ENCODE measurements at places on chromosomes 2 and 18. TPM values are rescaled to one million over a fixed set of nuclear protein-coding genes. Genes with fewer than 3 reads are reported as not detected.

DNA sequence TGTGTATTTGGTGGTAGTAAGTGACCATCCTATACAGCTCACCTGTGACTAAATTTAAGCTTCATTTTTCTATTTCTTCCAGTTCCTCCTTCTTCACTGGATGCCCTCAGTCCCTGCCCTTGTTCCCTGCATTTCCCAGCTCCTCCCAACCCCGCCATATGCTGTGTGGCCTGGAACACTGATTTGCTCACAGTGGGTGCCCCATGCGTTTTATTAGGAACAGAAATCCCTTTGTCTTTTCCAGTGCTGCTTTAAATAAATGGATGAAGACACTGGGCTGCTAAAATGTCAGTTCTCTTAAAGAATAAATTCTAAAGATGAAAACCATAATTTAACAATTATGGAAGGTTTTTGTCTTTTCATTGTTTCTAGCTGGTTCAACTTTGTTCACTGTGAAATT lies 477.3 kb downstream of the DCDC2C start:
- no peak for DNase-seq

DNA sequence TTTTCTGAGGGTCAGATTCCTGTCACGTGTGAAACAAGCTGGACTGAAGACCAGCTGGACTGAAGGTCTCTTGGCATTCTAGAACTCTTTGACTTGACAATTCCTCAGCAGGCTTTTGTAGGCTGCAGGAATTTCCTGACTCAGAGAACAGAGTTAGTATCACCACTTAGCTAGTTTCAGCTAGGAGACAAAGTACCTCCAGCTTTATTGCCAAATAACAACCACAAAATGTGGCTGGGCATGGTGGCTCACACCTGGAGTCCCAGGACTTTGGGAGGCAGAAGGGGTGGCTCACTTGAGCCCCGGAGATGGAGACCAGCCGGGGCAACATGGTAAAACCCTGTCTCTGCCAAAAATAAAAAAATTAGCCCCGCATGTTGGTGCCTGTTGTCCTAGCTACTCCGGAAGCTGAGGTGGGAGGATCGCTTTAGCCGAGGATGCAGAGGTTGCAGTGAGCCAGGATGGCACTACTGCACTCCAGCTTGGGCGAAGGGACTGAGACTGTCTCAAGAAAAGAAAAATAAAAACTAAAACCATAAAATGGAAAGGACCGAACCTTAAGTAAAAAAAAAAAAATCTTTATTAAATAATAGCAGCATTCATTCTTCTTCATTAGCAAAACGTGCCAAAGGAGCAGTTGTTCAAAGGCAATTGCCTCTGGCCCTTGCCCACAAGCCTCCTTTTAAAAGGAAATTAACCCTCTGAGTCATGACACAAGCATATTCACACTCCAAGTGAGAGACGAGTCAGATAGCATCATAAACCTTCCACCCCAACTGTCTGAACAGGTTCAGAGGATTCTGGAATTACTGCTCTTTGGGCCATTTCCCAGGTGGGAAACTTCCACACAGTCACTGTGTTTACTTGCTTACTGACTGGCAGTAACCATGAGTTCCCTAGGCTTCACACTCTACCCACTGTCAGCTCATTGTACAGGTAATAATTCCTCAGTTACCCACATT lies 88.9 kb downstream of the MYL12B start:
- no peak for DNase-seq

GPR45 gene
- not detected for total RNA-seq

- DNase-seq, result no peak
These were observed 67.5 kb downstream of the PDK1 start for GRCh38 chr2:172623249-172623965.

DNA sequence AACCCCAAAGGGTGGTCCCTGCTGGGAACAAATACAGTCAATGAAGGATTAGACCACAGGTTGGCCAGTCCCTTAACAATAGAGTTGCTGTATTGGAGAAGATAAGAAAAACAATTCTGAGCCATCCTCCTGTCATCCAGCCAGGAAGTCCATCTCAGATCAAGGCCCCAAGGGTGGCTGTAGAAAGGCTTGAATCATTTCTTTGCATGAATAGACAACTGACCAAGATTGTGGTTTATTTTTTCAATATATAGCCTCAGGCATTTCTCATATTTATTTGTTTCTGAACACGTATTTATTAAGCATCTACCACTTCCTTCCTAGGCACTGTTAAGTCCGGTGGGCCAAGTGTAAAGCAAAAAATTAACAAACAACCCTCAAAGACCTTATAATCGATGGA lies 274.4 kb upstream of the SLC14A2 start:
- no peak for DNase-seq

DNA sequence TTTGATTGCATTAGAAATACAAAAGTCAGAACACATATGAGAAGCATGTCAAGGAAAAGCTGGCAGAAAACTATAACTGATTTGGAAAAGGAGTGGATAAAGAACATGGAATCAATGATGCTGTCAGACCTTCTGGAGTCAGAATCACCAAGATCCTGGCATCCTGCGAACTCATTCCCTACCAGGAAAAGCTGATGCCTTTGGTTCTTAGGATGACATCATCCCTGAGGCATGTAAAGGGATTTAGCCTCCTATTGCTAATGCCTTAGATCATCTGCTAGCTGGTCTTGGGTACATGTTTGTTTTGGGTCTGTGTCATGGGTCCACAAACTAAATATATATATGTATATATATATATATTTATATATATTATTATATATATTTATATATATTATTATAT lies 680.7 kb downstream of the EPHA4 start:
- DNase-seq, result no peak

DNA sequence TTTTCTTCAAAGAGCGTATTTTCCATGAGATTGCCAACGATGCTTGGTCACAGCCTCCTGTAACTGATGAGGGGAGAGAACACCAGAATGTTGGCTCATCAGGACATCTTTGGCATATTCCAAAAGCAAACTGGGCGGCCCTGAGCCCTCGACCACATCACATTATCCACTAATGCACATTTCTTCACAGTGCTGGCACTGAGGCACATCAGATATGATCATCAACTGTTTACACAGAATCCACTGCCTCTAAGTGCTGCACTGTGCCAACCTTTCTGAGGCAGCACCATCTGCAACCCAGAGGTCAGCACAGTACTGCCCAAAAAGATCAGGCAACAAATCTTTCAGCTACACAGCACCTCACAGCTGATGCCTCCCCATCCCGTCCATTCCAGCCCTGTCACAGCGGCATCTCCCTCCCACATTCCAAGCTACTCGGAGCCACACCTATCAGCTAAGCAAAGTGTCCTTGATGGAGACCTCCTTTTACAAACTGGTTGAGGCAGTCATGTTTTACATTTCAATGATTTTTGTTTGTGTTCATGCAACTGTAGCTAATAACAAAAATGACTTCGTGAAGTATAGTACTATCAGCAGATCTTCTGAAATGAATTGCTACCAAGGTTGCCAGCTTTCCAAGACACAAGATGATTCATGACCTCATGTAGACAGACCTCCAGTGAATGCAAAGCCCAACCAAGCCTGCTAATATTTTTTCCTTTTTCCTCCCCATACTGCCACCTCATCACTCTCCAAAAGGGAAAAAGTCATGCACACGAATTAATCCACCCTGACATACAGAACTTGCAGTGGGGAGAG lies 32.3 kb downstream of the MYO5B start:
- DNase-seq, result no peak

DNA sequence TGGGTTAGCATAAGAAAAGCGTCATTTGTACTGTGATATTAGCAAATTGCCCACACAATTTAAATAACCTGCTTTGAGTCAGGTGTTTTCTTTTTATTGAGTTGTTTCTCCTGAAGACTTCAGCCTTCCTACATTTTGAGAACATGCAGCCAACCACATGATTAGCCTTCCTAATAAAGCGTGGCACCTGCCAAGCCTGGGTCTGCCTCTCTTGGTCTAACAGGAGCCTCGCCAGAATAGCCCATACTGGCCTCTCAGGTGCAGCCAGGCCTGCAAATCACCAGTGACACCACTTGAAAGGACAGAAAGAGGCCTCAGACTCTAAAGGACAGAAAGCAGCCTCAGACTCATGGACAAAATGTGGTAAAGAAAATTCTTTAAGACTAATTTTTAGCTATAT lies 653.8 kb downstream of the BCL11A start:
- no peak for DNase-seq

MARCO gene
- total RNA-seq, result not detected

DNA sequence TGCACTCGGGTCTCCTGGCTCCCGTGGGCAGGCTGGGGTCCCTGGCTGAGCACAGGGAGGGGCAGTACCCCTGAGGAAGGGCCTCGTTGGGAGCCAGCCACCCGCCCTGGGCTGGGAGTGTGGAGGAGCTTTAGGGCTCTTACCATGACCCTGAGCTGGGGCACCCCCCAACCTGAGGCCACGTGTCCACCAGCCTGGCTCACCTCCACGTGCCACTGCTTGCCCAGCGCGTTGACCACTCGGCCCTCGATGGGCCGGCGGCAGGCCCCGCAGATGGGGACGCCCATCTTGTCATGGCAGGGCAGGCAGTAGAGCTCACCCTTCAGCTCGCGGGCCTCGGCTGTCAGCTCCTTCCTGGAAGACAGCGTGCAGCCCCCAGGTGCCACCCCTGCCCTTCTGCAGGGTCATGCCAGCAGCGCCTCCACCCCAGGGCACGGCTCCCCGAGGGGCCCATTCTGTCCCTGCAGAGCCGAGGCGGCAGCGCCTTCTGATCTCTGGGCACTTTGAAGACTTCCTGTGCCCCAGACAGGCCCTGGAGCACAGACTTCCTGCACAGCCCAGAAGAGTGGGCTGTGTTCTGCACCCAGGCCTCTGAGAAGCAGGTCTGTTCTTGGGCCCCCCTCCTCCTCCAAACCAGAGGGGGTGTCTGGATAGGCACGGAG lies 4.0 kb upstream of the GPR17 start:
- DNase-seq, result no peak

DNA sequence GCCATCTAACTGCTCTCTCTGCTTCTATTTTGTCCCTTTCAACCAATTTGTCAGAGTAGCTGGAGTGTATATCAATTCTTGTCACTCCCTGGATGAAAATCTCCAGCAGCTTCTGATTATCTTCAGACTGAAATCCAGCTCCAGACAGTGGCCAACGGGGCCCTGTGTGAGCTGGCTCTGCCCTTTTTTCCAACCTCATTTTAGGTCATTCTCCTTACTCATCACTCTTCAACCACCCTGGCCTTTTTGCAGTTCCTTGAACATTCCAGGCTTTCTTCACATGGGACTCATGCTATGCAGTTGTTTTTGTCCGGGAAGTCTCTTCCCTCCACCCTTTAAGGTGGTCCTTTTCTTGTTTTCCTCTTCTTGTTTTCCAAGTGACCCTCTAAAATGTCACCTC lies 15.4 kb upstream of the FAP start:
- DNase-seq, result no peak

DYSF gene
- 8.5 TPM for total RNA-seq

- DNase-seq, result no peak
These were observed 253.5 kb upstream of the ATP5MC3 start for GRCh38 chr2:175435012-175435411.

FSIP2 gene
- total RNA-seq, result 1.4 TPM

TGFA gene
- 3.7 TPM for total RNA-seq

RBKS gene
- total RNA-seq, result 1.1 TPM

DNA sequence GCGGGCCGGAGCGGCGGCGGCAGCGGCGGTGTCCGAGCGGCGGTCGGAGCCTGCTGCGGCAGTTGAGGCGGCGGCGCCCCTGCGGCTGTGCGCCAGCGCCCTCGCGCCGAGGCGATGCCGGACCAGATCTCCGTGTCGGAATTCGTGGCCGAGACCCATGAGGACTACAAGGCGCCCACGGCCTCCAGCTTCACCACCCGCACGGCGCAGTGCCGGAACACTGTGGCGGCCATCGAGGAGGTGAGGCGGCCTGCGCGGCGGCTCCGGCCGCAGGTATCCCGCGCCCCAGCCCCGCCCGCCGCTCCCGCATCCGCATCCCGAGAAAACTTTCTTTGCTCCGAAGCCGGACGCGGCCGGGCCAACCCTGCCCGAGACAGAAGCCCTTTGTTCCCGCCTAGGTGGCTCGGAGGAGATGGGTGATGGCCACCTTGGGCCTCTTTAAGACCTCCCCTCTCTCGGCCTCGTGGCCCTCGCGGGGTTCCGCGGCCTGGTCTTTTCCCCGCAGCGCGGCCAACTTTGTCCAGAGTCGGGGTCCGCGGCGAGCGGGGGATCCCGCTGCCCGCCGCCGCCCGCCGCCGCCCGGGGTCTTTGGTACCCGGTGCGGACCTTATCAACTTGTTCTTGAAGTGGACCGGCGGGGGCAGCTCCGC lies 504 bp downstream of the ASAP2 start:
- peak; percentile 73 for DNase-seq

GRCh38 chr2:55135491-55135890 lies 85.2 kb upstream of the RTN4 start:
- no peak for DNase-seq

G6PC2 gene
- not detected for total RNA-seq

- no peak for DNase-seq
These were observed 53.0 kb downstream of the EPAS1 start for GRCh38 chr2:46350029-46350689.

DNA sequence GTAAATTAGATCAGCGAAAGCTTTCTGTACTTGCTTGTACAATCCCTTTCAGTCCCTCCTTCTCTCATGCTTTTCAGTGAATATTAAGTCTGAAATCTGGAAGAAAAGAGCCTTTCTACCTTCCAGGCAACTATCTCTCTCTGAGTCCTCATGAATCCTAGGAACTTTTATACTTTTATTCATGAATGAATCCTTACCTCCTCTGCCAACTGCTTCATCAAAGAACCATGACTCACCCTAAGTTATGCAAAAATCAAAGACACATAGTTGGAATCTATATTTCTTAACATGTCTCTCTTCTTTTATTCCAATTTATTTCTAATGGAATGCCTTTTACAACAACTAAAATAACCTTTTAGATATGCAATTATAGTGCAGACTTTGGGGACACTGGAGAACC lies 394.2 kb downstream of the CLIP4 start:
- no peak for DNase-seq

DNA sequence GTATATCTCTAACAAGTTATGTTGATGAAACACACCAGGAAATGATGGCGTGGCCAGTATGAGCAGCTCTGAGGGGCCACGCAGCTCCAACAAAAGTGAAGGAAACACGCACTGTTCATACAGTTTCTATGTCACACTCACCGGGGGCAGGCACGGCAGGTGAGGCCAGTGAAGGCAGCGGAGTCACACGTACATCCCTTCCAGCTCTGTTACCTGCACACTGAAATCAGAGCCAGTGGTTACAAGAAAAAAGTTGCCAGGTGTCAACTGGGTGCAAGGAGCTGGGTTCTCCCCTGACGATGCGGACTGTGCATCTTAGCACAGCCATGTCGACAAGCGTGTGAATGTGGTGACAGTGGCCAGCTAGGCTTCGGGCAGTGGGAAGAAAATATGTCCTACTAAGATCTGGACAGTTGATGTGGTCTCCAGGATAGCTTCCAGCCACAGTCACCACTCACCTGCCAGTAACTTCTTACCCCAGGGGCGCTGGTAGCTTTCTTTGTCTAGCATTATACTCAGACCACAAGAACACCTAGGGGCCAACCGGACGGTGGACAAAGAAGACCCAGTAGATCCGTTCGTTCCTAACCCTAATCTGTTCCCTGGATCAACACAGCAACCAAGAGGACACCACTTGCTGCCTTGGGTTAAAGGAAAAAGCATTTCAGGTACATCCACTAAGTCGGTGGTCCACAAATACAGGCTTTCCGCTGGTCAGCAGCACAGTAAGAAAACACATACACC lies 10.1 kb downstream of the HJURP start:
- peak; percentile 13 for DNase-seq
